ENCODE measurements at places on chromosomes 2 and 18. TPM values are rescaled to one million over a fixed set of nuclear protein-coding genes. Genes with fewer than 3 reads are reported as not detected.

CCDC148 gene
- total RNA-seq = 0.86 TPM

NYAP2 gene
- total RNA-seq = 9.2 TPM

ST8SIA3 gene
- total RNA-seq = 21.3 TPM

RAD51AP2 gene
- total RNA-seq = 0.16 TPM

MEIS1 gene
- total RNA-seq = 193 TPM

TUBB8B gene
- total RNA-seq = not detected

MROH2A gene
- total RNA-seq = not detected

COLEC12 gene
- total RNA-seq = 1.1 TPM

LAMA3 gene
- total RNA-seq = 1.1 TPM

XIRP2 gene
- total RNA-seq = 0.05 TPM

NPPC gene
- total RNA-seq = 1.8 TPM

RAB27B gene
- total RNA-seq = 2.4 TPM

ANKRD62 gene
- 0.13 TPM for total RNA-seq

NT5C1B gene
- total RNA-seq = 0.78 TPM

ANKRD30BL gene
- 1.4 TPM for total RNA-seq

ALK gene
- 3.0 TPM for total RNA-seq

CXCR1 gene
- total RNA-seq = 0.21 TPM

AGXT gene
- not detected for total RNA-seq

DYNC1I2 gene
- total RNA-seq = 126 TPM

POTEI gene
- total RNA-seq = 0.16 TPM

GCG gene
- total RNA-seq = not detected

KIAA1328 gene
- total RNA-seq = 8.6 TPM

NBEAL1 gene
- total RNA-seq = 21.0 TPM

MDH1B gene
- 20.2 TPM for total RNA-seq

TOGARAM2 gene
- total RNA-seq = 0.27 TPM

ST8SIA5 gene
- total RNA-seq = 0.63 TPM

ALPP gene
- total RNA-seq = 0.09 TPM

RAB17 gene
- 0.14 TPM for total RNA-seq

CAPN14 gene
- total RNA-seq = 0.23 TPM

Data from motor neuron (in vitro differentiated cells).